ENCODE measurements at places on chromosomes 11 and 22. TPM values are rescaled to one million over a fixed set of nuclear protein-coding genes. Genes with fewer than 3 reads are reported as not detected.

Gene DDX25
- 0.83 TPM for total RNA-seq

Gene POU2AF1
- total RNA-seq, result 0.18 TPM

DNA sequence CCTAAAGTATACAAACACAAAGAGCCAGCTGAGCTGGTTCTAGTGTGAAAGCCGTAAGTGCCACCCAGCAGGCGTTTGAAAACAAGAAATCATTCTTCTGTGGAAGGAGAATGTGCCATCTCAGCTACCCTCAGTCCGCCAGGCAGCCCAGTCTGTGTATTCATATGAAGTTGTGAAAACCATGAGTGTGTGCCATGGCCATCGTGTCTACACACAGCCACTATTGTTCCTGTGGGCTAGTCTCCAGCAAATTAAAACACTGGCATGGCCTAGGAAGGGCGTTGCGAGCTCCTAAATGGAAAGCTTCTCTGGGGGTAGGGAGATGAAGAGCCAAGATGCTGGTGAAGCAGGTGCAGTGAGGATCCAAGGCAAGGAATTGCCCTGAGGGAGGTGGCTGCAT, 51.5 kb upstream of the HORMAD2 start:
- no peak overlapping the region for H3K27ac ChIP-seq
- no peaks in the 10 kb centered on the region for H3K4me1 ChIP-seq
- H3K36me3 ChIP-seq, result no peaks in the 10 kb centered on the region
- no peak overlapping the region for H3K4me3 ChIP-seq

- H3K4me3 ChIP-seq, result no peak overlapping the region
- DNase-seq, result peak; percentile 30
- H3K27me3 ChIP-seq, result no peaks in the 10 kb centered on the region
- H3K27ac ChIP-seq, result no peak overlapping the region
- no peaks in the 10 kb centered on the region for H3K4me1 ChIP-seq
These were observed 532.3 kb downstream of the BRD1 start for GRCh38 chr22:49295465-49295743.

DNA sequence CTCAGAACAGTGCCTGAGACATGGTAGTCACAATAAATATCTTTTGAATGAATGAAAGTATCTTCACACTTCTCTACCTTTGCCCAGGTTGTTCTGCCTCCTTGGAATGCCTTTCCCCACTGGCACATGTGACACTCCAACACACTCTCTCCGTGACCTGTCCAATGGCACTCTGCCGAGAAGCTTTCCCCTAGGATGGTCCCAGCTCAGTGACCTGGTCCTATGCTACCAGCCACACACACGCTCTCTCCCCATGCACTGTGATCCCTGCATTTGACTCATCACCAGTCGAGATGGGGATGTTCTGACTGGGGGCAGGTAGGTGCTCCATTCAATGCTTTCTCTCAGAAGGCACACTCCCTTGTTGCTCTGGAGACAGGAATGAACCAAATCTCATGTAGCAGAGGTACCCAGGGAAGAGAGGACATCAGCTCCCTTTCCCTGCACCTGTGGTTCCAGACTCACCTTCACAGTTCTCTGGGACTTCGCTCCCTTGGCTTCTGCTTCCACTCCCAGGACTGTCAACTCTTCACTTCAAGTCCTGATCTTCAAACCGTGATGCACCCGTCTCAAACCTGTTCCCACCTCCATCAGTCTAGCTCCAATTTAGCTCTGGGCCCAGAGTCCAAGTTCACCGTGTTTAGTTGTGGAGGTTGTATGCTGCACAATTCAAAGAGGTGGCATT, 30.7 kb upstream of the LMO1 start:
- H3K27ac ChIP-seq, result no peak overlapping the region
- no peak for DNase-seq
- no peaks in the 10 kb centered on the region for H3K4me1 ChIP-seq

GRCh38 chr22:50276143-50276542, 6.0 kb upstream of the MAPK11 start:
- peaks cover 59% of the 10 kb centered on the region for H3K36me3 ChIP-seq
- no peaks in the 10 kb centered on the region for H3K27me3 ChIP-seq
- peaks cover 8% of the 10 kb centered on the region for H3K4me1 ChIP-seq
- peak; percentile 79 for DNase-seq

DNA sequence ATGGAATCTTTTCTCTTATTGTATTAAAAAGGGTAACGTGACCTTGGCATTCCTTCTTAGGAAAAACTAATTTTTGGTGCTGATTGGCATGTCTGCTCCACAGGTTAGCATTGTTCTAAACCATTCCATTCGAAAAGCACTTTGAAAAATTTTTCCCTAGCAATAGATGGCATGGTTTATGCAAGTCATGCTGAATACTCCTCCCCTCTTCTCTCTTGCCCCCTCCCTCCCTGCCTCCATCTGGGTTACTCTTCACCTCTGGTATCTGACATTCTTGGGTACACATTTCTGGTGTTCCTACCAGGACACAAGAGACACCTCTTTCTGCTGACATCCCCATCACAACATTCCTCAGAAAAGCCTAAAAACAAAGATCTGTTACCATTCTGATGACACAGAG, 1.5 kb upstream of the SLC22A25 start:
- no peak for DNase-seq
- peaks cover 16% of the 10 kb centered on the region for H3K27me3 ChIP-seq
- no peak overlapping the region for H3K4me3 ChIP-seq
- H3K4me1 ChIP-seq, result no peaks in the 10 kb centered on the region
- H3K27ac ChIP-seq, result no peak overlapping the region

Measured in adrenal gland (tissue), 19 donors.